Central memory CD4-positive, alpha-beta T cell (primary cell): ENCODE measurements at places on chromosomes 6 and 20.

GRCh38 chr20:45041464-45042337 is 59.2 kb downstream of the KCNS1 start:
- no peak for DNase-seq

DNA sequence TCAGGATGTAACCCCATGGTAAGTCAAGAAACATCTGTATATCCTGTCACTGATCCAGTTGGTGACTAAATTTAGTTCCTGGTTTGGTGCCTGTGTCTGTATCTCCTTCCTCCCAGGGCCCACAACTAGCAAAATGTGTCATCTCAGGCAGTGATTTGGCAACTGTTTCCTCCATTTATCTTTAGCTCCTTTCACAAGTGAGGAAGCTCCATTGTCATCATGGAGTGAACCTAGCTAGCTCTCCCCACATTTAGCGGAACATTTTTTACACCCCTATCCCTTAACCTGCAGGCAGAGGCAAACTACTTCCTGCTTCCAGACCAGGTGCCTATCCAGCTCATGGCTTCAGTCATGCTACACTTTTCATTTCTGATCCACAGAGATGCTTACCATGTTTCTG is 99.5 kb downstream of the IPCEF1 start:
- DNase-seq = no peak

DNA sequence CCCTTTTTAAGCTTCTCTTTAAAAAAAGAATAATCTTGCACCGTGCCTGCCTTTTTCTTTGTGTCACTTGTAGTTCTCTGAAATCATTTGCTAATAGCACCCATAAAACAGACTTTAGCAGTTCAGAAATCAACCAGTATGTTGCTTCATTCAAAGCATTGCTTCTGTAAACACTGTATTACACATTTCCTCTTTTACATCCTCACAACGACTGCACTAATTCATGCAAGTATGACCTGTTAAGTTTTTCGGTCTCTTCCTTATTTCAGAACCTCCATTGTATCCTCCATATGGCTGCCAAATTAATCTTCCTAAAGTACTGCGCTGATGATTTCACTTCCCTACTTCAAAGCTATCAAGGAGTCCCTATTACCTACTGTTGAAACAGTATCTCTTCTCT is 142.9 kb upstream of the RNF217 start:
- DNase-seq = no peak

DNA sequence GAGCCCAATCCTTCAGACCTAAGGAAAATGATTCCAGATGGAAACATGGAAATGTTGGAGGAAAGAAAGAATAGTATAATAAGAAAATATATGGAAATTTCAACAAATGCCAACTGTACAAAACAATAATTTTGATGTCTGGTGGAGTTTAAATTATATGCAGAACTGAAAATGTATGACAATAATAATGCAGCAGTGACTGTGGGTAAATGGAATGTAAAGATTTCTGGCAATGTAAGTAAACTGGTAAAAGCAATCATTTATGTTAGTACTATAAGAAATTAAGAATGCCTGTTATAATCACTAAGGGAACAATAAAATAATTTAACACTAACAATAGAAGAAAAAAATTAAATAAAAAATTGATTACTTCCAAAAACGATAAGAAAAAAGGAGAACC is 89.0 kb downstream of the EDN1 start:
- DNase-seq = no peak

- DNase-seq = no peak
These were observed 35.2 kb downstream of the ILRUN start for GRCh38 chr6:34661357-34661756.

GRCh38 chr6:117034971-117035370 is 157.9 kb downstream of the RFX6 start:
- no peak for DNase-seq

DNA sequence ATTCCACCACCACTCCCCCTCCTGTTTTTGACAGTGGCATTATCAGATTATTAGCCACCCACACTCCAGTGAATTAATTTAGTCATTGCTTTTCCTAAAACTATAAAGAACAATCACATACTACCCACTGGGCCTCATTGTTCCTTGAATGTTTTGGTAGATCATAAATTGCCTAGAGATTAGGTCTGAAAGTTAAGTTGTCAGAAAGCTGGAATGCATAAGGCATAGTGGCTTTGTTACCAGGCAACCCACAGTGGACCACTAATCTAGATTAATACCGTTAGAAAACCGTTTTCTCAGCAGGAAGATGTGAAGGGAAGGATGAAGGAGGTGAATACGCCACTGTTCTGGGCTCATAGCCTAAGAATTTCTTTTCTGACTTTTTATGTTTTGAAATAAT is 75.6 kb downstream of the SAMD3 start:
- no peak for DNase-seq

GRCh38 chr6:76697585-76697984 is 625.1 kb upstream of the IMPG1 start:
- no peak for DNase-seq

GRCh38 chr6:97850458-97851212 is 567.6 kb upstream of the MMS22L start:
- no peak for DNase-seq

DNA sequence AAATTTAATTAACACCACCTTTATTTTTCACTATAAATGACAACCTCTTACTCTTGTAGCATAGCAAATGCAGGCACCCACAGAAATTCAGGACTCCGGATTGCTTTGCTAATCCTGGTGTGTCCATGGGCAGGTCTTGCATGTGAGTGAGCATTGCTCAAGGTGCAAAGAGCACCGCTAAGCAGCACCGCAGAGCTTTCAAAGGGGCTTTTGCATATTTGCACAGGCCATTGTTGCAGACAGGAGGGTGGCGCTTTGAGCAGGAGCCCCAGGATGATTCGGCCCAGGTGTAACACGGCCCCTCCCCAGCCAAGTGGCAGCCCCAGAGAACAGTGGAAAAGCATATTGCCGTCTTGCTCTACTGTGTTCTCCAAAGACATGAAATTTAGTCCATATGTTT is 293.2 kb downstream of the NRN1 start:
- no peak for DNase-seq

GRCh38 chr6:75349262-75349984 is 64.8 kb upstream of the TMEM30A start:
- no peak for DNase-seq

- no peak for DNase-seq
These were observed 14.5 kb upstream of the IRF4 start for GRCh38 chr6:376827-377640.

- DNase-seq = no peak
These were observed 710.7 kb downstream of the EYS start for GRCh38 chr6:64996301-64996700.

GRCh38 chr20:59680148-59680650 is 75.9 kb downstream of the PHACTR3 start:
- DNase-seq = no peak

DNA sequence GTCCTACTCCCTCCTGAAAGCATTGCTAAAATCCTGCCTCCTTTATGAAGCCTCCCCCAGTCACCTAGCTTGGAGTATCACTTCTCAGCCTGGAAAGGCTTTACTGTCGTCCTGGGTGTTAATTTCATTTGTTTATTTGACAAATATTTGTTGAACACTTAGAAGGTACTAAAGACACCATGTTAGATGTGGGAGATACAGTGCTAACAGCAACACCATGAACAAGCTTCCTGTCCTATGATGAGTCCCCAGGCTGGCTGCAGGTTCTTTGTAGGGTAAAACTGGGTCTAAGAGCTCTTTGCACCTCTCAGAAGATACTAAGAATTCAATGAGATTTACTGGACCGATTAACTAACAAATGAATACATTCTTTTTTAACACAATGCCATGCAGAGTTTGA is 109.2 kb upstream of the TMEM170B start:
- no peak for DNase-seq

GRCh38 chr20:31829731-31830130 is 10.6 kb downstream of the MYLK2 start:
- DNase-seq = no peak

- no peak for DNase-seq
These were observed 193.2 kb downstream of the ARHGAP18 start for GRCh38 chr6:129516787-129517186.

DNA sequence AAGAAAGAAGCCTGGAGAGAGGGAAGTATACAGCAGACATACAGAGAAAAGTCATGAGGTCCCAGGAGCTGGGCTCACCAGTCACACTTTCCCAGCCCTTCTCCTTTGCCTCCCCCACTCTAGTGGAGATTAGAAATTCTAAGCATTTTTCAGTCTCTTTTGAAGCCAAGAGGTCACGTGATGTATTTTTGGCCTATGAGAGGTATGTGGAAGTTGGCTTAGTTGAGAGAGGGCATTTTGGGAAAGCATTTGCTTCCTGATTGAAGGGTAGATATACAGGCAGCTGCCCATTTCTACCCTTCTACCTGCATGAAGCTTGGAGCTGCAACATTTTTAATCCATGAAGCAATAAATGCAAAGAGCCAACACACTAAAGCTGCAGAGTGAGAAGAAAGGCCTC is 106.0 kb upstream of the TNFAIP3 start:
- DNase-seq = no peak

DNA sequence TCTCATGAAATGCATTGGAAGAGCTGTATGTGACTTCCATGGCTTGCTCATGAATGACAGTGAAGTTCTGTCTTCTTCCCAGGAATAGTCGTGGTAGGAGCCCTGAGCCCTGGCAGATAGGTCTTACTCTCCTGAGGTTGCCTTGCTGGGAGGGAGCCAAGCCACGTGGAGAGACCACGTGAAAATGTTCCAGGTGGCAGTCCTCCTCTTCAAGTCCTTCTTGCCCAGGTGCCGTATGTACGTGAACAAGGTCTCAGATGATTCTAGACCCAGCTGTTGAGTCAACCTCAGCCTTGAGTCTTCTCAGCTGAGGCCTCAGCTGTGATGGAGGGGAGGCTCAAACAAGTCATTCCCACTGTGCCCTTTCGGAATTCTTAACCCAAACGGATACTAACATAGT is 192.4 kb upstream of the PRDM1 start:
- no peak for DNase-seq

DNA sequence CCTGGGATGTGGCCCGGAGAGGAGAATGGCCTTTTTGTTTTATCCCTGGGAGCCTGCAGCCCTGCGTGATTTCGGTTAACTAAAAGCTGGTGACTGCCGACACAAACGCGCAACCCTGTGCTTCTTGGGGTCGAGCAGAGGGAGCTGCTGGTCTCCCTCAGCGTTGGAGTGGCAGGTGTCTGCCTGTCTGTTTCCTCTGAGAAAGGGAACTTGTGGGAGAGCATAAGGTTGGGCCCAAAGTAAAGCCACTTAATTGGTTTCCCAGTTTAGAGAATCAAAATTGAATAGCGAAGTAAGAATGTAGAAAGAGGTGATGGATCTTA is 500 bp downstream of the LTV1 start:
- no peak for DNase-seq

GRCh38 chr6:121305957-121306607 is 28.2 kb downstream of the TBC1D32 start:
- DNase-seq = no peak

DNA sequence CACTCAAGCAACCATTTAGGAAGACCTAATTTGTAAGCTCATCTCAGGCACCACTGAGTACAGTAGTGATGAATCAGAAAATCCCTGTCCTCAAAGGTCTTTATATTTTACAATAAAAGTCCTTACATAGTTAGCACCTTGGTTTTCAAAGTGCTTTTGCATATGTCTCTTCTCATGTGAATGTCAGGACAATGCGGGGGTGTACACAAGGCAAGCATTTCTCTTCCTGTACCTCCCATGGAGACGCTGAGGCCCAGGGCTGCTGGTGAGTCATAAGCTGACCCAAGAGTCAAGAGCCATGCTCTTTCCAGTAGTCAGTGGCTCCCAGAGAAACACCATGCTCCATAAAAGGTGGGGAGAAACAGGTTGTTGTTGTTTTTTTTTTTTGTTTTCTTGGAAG is 174.0 kb downstream of the GJA10 start:
- no peak for DNase-seq

DNA sequence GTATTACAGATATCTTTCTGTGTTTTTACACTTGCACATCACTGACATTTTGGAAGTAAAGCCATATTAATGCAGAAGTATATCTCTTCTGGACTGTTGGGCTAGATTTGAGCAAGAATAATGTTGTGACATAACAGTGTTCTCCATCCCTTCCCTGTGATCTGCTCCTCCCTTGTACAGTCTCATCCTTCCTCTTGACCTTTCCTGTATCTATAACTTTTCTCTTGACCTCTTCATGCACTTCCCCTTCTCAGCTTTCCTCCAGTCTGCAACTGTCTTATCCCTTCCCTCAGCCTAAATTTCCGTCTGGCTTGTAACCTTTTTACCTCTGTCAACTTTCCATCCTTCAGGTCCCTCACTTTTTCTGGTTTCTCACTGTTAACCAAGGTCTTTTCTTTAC is 29.8 kb downstream of the NCOA3 start:
- DNase-seq = no peak

DNA sequence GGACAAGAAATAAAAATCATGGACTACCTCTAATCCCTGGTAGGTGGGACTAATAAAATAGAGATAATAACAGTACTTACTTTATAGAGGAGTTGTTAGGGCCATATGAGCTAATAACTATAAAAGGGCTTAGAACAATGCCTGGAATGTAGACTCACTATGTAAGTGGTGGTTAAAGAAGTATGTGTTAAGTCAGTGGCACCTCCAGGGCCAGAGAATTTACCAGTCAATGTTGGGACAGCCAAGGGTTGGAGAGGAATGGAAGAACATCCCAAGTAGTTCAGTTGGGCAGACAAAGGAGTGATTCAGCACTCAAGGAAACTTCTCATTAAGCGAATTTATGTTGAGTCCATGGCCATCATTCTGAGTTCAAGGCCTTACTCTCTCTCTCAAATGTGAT is 116.8 kb downstream of the OTOR start:
- no peak for DNase-seq

DNA sequence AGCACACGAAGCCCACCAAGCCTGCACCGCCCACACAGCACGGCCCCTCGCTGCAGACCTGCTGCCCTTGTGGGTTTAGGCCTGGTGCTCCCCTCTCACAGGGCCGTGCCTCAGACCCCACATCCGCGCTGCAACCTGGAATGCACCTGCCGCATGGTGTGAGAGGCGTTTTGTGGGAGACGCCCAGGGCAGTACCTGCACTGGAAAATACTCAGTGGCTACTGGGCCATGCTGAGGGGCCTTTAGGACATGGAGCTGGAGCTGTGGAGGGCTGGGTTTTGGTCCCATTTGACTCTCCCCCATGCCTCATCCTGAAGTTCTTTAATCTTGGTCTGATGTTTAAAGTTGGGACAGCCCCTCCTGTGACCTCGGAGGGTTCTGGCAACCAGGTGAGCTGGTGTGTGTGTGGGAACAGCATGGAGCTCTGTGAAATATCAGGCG is 116.3 kb downstream of the ERMARD start:
- no peak for DNase-seq
